ENCODE measurements at places on chromosomes 1 and 21. TPM values are rescaled to one million over a fixed set of nuclear protein-coding genes. Genes with fewer than 3 reads are reported as not detected.

Gene AMPD1
- 73.4 TPM for total RNA-seq

Gene PDE4B
- total RNA-seq: 42.0 TPM

GRCh38 chr1:207822602-207823451 is 71.0 kb downstream of the CD46 start:
- H3K36me3 ChIP-seq: peaks cover 26% of the 10 kb centered on the region
- DNase-seq: peak; percentile 92
- H3K27me3 ChIP-seq: no peaks in the 10 kb centered on the region
- H3K4me1 ChIP-seq: peaks cover 67% of the 10 kb centered on the region
- H3K4me3 ChIP-seq: peak overlapping the region; percentile 83

- no peak for DNase-seq
- H3K4me3 ChIP-seq: no peak overlapping the region
- H3K27me3 ChIP-seq: no peaks in the 10 kb centered on the region
- H3K36me3 ChIP-seq: peaks cover 7% of the 10 kb centered on the region
- H3K27ac ChIP-seq: no peak overlapping the region
These were observed 185.2 kb downstream of the FAF1 start for GRCh38 chr1:50774759-50775351.

DNA sequence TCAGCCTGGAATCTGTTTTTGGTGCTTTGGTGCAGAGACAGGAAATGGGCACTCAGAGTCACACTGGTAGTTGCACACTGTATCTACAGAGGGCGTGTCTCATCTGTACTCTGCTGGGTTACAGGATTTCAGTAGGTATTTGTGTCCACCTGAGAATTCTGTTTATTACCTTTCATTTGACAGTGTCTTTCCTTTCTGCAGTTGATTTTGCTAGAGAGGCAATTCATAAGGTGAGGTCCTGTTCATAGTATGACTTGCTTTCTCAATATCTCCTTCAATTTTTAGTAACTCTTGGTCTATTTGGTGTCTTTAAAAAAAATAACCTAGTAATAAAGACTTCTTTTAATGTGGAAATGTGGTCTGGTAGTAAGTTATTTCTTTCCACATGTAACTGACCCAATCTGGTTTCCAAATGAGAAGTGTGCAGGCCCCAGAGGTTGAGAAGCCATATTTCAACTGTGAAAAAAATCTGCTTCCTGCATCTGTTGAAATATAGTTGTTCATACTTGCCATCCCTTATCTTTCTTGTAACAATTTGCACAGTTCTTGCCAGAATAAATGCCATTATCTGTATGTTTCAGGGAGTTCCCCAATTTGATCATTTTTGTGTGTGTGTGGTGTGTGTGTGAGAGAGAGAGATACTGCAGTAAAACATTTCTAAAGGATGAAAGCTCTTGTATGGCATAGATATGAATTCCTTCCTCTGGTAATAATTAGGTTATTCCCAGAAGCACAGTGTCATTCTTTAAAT is 78.4 kb upstream of the DNAJC6 start:
- no peak for DNase-seq
- no peaks in the 10 kb centered on the region for H3K4me1 ChIP-seq
- H3K4me3 ChIP-seq: no peak overlapping the region
- H3K27ac ChIP-seq: no peak overlapping the region
- peaks cover 2% of the 10 kb centered on the region for H3K27me3 ChIP-seq
- no peaks in the 10 kb centered on the region for H3K36me3 ChIP-seq

DNA sequence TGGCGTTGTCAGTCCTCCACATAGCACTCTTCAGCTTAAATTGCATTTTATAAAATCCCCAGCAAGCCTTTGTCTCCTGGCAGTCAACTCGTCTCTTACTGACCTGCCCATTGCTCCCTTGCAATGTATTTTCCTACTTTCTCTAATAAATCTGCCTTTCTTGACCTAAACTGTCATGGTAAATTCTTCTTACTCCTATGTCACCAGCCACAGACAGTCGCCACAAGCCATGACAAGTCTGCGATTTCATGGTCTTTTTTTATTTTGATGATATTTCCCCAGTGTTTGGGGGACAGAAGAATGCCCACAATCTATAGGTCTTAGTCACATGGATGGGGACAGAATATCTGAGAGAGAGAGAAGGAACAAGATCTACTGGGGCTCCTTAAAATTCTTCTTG is 8.4 kb downstream of the IFNAR2 start:
- H3K4me1 ChIP-seq: peaks cover 8% of the 10 kb centered on the region
- peaks cover 2% of the 10 kb centered on the region for H3K36me3 ChIP-seq
- no peaks in the 10 kb centered on the region for H3K27me3 ChIP-seq
- no peak overlapping the region for H3K4me3 ChIP-seq

- no peak for DNase-seq
- no peaks in the 10 kb centered on the region for H3K36me3 ChIP-seq
- no peak overlapping the region for H3K27ac ChIP-seq
- no peaks in the 10 kb centered on the region for H3K4me1 ChIP-seq
- H3K4me3 ChIP-seq: no peak overlapping the region
- no peaks in the 10 kb centered on the region for H3K27me3 ChIP-seq
These were observed 61.1 kb upstream of the MAP1LC3C start for GRCh38 chr1:242059976-242060375.

DNA sequence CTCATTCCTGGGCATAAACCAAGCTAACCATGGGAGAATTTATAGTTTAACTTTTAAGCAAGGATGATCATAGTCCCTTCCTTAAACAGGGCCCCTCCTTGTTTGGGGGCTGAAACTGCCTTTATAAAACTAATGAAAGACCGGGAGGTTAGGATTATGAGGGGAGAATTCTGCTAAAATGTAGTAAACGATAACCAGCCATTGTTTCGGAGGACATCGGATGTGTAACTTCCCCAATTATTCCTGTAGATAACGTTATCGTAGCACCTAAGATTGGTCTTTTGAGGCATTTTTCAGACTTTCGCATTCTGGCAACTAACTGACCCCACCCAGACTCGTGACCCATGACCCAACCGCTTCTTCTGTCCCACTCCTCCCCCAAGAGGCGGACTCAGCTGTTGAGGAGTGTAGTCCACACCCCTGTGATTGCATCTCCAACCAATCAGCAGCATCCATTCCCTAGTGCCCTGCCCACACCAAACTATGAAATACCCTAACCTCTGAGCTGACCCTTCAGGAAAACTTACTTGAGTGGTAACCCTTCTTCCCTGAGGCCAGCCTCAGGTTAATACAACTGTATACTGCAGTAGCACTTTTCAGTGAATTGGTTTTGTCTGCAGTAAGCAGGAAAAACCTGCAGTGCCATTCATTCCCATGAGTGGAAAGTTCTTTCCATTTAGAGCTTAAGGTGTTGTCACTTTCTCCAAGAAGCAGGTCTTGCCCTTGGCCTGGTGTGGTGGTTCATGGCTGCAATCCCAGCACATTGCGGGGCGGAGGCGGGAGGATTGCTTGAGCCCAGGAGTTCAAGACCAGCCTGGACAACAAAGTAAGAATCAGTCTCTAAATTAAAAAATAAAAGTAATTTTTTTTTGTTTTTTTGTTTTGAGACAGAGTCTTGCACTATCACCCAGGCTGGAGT is 823 bp upstream of the SYF2 start:
- H3K4me1 ChIP-seq: peaks cover 47% of the 10 kb centered on the region
- DNase-seq: peak; percentile 89
- no peaks in the 10 kb centered on the region for H3K27me3 ChIP-seq
- peak overlapping the region; percentile 95 for H3K27ac ChIP-seq

Measured in psoas muscle (tissue), 8 donors.